ENCODE measurements at places on chromosomes 12 and 14.

- H3K27me3 ChIP-seq, result no peaks in the 10 kb centered on the region
- H3K4me3 ChIP-seq, result no peak overlapping the region
- no peaks in the 10 kb centered on the region for H3K36me3 ChIP-seq
- peaks cover 26% of the 10 kb centered on the region for H3K4me1 ChIP-seq
- H3K27ac ChIP-seq, result no peak overlapping the region
- DNase-seq, result no peak
Observed at GRCh38 chr12:49359671-49360070, 7.6 kb upstream of the SPATS2 start.

DNA sequence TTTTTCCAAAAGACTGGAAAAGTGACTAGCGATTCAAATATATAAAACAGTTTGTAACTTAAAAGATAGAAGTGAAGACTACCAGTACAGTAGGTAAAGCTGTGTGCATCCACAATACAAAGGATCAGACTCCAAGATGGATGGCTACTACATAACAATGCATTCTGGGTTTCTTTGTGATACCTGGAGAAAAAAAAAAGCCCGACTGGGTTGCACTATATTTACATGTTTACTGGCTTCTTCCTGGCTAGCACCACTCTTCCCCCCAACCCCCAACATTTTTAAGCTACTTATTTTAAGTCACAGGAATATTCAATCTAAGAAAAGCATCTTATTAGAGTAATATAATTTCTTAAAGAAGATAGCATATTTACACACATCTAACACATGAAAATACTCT, 61.1 kb upstream of the SINHCAF start:
- H3K36me3 ChIP-seq, result peaks cover 37% of the 10 kb centered on the region
- no peaks in the 10 kb centered on the region for H3K4me1 ChIP-seq
- H3K27me3 ChIP-seq, result no peaks in the 10 kb centered on the region
- no peak for DNase-seq
- H3K4me3 ChIP-seq, result no peak overlapping the region
- no peak overlapping the region for H3K27ac ChIP-seq

GRCh38 chr12:130988751-130989150, 35.0 kb downstream of the ADGRD1 start:
- H3K36me3 ChIP-seq, result no peaks in the 10 kb centered on the region
- H3K27me3 ChIP-seq, result no peaks in the 10 kb centered on the region
- no peak overlapping the region for H3K4me3 ChIP-seq
- peaks cover 59% of the 10 kb centered on the region for H3K4me1 ChIP-seq
- no peak overlapping the region for H3K27ac ChIP-seq
- no peak for DNase-seq

DNA sequence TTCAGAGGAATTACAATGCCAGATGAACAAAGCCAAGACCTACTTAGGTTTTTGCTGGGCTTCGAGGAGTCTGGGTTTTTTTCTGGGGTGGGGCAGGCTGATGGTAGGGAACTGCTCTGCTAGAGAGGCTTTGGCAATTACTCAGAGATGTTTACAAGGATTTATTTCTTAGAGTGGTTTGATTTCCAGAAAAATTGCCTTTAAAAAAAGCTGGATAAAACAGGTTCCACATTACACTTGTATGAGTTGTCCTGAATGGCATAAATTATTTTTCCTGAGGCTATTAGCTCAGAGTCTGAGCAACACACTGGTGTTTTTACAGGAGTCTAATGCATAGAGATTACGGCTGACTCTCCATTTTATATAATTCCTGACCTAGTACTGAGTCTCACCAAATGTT, 118.5 kb upstream of the FRMD6 start:
- no peaks in the 10 kb centered on the region for H3K36me3 ChIP-seq
- H3K27me3 ChIP-seq, result no peaks in the 10 kb centered on the region
- no peak overlapping the region for H3K27ac ChIP-seq
- DNase-seq, result no peak
- H3K4me1 ChIP-seq, result peaks cover 31% of the 10 kb centered on the region

DNA sequence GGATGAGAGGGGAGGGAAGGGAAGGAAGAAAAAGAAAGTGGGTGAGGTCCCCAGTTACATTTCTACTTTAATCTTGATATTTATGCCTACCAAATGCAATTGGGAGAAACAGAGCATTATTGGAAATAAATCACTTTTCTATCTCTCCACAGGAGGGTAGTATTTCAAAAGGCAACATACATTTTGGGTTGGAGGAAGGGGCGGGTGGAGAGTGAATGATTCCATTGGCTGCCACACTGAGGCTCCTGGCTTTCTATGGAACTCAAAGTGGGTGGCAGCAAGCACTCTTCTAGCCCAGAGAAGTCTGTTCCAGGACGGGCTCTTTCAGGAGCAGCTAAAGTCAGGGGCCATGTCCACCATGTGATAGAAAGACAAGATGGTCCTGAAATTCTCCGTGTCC, 441.3 kb downstream of the DAD1 start:
- H3K4me3 ChIP-seq, result no peak overlapping the region
- H3K27ac ChIP-seq, result no peak overlapping the region
- no peaks in the 10 kb centered on the region for H3K36me3 ChIP-seq
- H3K27me3 ChIP-seq, result no peaks in the 10 kb centered on the region
- no peaks in the 10 kb centered on the region for H3K4me1 ChIP-seq
- DNase-seq, result no peak

GRCh38 chr12:78226763-78227162, 396.1 kb downstream of the NAV3 start:
- no peaks in the 10 kb centered on the region for H3K4me1 ChIP-seq
- H3K27me3 ChIP-seq, result no peaks in the 10 kb centered on the region
- H3K27ac ChIP-seq, result no peak overlapping the region
- H3K4me3 ChIP-seq, result no peak overlapping the region

- H3K4me3 ChIP-seq, result no peak overlapping the region
- DNase-seq, result no peak
- no peaks in the 10 kb centered on the region for H3K36me3 ChIP-seq
- H3K4me1 ChIP-seq, result no peaks in the 10 kb centered on the region
- H3K27ac ChIP-seq, result no peak overlapping the region
Observed at GRCh38 chr12:25768151-25768550, 190.3 kb upstream of the RASSF8 start.

DNA sequence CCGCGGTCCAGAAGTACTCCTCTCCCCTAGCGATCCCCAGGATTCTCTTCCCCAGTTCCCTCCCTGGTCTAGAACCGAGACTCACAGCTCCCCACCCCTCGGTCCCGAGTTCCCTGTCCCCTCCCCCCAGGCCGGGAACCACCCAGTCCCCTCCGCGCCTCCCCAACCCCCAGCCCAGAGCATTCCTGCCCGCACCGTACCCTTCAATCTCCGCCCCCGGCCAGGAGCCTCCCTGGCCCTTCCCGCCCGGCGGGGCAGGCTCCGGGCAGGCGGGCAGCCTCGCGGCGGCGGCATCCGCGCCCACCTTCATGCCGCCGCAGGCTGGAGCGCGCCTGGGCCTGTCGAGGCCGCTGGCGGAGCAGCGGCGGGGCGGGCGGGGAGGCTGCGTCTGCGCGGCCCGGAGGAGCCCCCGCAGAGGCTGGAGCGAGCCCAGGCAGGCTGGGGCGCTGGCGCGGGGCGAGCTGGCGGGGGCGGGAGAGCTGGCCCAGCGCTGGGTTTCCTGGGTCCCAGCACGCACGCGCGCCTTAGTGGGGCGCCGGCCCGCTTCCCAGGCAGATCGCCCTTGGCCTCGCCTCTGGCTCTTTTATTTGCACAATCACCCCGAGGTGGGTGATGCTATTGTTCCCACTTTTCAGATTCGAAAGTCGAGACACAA, 22.2 kb upstream of the GPR132 start:
- 0 out of 2 replicates have a peak overlapping the region, but pooled peaks have one; percentile 6 for H3K4me3 ChIP-seq
- H3K4me1 ChIP-seq, result peaks cover 46% of the 10 kb centered on the region
- no peak overlapping the region for H3K27ac ChIP-seq

GRCh38 chr12:11855983-11856374, 206.5 kb downstream of the ETV6 start:
- no peak overlapping the region for H3K27ac ChIP-seq
- H3K27me3 ChIP-seq, result no peaks in the 10 kb centered on the region
- H3K4me3 ChIP-seq, result no peak overlapping the region
- no peak for DNase-seq
- H3K36me3 ChIP-seq, result no peaks in the 10 kb centered on the region

DNA sequence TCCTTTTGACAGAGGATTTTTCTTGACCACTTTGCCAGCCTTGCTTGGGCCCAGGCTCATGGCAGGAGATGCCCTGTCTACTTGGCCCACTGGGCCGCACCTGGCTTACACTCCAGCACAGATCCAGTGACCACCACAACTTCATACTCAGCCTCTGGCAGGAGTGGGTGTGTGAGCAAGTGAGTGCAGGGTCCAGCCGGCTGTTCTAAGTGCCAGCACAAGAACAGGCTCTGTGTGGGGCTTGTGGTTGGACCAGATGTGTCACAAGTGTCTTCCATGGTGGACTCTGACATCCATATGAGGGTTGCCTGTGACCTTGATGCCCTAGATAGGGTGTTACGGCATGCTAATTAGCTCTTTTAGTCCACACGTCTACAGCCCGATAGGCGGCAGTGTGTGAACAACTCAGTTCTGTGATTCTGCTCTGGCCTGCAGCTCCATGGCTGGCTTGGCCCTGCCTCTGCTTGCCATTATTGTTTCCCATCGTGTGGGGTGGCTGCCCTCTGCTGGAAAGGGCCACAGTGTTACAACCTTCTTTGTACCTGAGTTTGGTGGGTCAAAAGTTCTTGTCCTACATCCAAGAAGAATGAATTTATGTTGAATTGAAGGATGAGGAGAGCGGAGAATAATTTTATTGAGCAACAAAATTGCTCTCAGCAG, 1089.1 kb downstream of the SLC6A15 start:
- peak; percentile 27 for DNase-seq
- H3K4me1 ChIP-seq, result no peaks in the 10 kb centered on the region
- H3K27ac ChIP-seq, result no peak overlapping the region
- no peaks in the 10 kb centered on the region for H3K27me3 ChIP-seq
- H3K36me3 ChIP-seq, result no peaks in the 10 kb centered on the region

DNA sequence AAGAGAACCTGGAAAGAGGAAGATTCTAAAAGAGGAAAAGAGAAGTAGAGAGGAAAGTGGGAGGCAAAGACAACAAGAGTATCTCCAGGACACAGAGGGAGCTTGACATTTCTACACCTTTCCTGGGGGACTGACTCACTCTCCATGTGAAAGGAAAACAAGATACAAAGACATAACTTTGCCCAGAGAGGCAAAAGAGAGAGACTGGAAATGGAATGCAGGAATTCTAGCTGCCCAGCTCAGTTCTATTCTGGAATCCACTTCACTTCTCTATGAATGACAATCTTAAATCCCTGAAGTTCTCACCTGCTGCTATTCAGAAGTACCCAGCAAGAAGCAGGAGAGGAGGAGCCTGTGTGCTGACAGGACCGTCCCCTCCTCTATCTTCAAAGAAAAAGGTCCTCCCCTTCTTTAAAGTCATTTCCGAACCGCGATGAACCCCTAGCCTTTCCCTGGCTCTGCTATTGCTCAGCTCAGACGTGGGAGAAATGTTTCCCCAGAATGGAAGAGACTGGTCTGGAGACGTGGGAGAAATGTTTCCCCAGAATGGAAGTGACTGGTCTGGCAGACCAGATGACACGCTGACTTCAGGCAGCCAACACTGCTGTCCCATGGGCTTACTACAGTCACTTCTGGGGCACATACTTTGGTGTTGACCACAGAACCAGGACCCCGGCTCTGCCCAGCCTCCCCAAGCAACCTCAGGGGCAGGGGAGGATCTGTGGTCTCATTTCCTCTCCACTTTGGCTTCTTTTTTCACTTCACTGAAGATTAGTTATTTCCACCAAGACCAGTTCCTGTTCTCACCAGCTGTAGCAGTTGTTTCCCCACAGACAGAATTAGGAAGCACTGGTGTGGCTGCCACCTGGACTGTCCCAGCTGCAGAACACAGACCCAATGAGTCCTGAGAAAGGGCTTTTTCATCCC, 8.3 kb downstream of the FMNL3 start:
- no peaks in the 10 kb centered on the region for H3K36me3 ChIP-seq
- no peak for DNase-seq
- H3K4me1 ChIP-seq, result no peaks in the 10 kb centered on the region
- no peak overlapping the region for H3K4me3 ChIP-seq

DNA sequence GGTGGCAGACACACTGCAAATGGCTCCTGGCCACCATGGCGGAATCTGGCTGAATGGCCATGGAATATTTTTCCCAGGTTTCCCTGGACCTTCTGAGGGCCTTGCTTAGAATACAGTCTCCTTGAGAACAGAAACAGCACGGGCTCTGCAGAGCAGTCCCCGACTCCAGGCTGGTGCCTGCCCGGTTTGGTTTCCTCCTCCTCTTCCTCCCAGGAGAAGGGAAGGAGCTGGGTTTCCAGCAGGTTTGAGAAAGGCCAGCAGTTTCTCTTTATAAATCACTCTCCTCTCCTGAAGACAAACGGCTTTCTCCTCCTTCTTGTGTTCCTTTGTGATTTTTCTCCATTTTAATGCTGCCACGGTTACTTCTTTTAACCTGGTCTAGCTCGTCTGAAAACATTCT, 106.8 kb upstream of the RFLNA start:
- peaks cover 25% of the 10 kb centered on the region for H3K27me3 ChIP-seq
- no peak for DNase-seq
- H3K27ac ChIP-seq, result no peak overlapping the region
- no peaks in the 10 kb centered on the region for H3K36me3 ChIP-seq

- H3K27ac ChIP-seq, result no peak overlapping the region
- H3K27me3 ChIP-seq, result no peaks in the 10 kb centered on the region
- no peak overlapping the region for H3K4me3 ChIP-seq
- no peaks in the 10 kb centered on the region for H3K36me3 ChIP-seq
- peaks cover 5% of the 10 kb centered on the region for H3K4me1 ChIP-seq
Observed at GRCh38 chr12:92466391-92467305, 236.1 kb upstream of the PLEKHG7 start.

DNA sequence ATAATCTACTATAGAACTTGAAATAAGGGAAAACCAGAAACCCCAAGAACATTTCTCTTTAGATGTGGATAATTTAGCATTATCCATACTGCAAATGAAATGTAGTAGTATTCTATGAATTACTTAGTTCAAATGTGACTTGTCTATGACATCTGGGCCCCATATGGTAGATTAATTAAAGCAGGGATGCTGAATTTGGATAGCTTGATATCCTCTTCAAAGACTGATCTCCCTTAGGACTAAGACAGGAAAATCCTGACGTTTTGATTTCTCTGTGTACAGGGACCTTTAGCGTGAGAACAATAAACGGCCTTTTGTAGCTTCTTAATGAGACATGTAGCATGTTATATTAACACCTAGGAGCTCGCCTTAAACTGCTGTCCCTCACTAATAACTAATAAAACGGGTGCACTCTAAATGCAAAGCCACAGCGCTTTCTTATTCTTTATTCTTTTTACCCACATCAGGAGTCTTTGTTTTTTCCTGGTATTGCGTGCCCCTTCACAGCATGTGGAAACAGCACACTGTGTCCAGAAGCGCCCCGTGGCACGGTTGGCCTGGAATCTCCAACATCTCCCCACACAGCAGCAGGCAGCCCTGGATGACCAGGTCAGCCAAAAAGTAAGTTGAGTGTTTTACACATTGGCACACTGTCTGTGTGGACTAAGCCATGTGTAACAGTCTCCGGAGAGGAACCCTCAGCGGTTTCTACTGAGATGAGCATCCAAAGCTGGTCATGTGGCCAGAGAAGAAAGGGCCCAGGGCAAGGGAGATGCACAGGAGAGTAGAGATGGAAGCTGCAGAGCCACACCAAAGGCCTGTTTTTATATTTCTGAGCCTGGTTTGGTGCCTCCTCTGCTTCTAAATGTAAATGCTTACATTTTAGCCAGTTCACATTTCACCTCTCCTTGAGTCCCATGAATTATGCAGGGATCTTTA, 93.1 kb downstream of the SRGAP1 start:
- H3K27me3 ChIP-seq, result no peaks in the 10 kb centered on the region
- no peak for DNase-seq
- peaks cover 21% of the 10 kb centered on the region for H3K4me1 ChIP-seq
- H3K36me3 ChIP-seq, result peaks cover 1% of the 10 kb centered on the region
- H3K27ac ChIP-seq, result no peak overlapping the region

Data from HepG2 (cell line).